ENCODE measurements at places on chromosomes 6 and 20.

DNA sequence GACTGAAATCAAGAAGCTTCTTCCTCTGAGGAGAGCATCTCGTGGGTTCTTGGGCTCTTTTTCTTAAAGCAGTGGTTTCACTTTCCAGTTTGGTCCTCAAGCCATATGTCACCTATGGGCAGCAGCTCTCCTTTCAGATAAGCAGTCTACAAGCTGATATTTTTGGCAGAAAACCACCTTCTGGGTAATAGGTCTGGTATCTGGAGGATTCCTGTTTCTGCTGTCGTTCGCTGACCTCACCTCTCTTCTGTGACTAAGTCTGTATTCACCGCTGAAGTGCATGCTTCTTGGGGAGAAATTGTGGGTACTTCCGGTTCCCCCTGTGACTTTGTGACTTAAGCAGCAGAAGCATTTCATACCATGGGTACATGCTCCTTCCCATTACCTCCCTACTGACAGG lies 193.6 kb downstream of the EDN1 start:
- peak; percentile 30 for DNase-seq

- DNase-seq = no peak
These were observed 3.7 kb upstream of the IP6K3 start for GRCh38 chr6:33750244-33750991.

DNA sequence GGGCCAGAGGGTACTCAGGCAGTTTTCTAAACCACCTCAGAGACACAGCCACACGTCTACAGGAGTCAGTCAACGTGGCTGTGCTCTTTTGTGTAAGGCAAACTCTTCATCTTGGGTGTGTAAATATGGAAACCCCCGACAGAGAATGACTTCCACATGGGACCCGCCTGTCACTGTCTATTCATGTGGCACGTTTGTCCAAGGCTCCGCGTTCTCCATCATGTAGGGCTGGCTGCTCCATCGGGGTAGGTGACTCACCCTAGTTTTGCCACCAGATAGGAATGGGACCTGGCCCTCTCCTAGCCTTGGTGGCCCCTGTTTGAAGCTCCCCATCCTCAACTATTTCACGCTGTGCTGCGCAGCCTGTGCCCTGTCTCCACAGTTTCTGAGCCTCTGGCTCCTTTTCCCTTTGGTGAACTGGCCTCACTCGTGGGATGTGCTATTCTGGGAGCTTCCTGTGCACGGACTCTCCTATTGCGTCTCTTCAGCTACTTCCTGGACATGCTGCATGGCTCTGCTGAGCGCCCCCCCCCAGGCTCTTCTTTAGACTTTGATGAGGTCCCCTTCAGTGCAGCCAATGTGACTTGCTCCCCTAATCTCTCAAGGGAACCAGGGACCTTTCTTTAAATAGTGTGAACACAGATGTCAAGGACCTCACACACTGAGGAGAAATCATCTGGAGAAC lies 143.2 kb upstream of the PDE10A start:
- DNase-seq = no peak

DNA sequence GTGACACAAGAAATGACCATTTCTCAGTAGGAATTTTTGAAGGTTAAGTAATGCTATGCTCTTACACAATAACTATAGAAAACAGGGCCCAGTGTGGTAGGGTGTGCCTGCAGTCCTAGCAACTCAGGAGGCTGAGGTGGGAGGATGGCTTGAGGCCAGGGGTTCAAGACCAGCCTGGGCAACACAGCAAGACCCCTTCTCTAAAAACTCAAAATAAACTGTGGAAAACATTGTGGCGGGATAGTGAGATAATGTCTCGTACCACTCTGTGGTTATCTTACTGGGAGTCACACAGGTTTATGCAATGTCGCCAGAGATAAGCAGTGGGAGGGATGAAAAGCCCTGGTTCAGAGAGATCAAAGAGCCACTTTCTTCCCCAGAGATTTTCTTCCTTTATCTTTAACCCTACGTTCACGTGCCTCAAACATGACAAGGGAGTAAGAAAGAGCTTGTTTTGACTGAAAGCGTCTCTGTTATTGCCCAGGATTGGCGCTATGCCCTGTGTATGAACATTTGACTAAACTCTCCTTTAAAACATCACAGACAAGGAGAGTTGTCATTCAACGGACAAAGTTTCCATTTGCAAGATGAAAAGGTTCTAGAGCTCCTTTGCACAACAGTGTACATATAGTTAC lies 13.9 kb downstream of the GCM1 start:
- DNase-seq = no peak

DNA sequence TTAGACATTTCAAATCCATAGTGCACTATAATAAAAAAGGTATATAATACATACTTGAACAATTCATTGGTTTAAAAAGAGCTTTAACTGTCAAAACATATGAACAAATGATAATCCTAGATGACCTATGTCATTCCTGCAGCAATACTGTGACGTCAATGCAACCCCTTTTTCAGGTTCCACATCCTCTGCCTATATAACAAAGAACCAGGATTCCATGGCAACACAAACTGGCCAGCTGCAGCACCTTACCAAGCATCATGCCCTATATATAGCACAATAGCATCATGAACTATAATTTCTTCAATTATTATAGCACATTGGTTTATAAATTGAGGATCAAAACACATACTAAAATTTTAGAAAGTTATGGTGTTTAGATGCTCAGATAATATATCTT lies 578 bp upstream of the PTCHD4 start:
- DNase-seq = no peak

GRCh38 chr6:167115054-167115453 lies 7.8 kb upstream of the CCR6 start:
- DNase-seq = no peak

DNA sequence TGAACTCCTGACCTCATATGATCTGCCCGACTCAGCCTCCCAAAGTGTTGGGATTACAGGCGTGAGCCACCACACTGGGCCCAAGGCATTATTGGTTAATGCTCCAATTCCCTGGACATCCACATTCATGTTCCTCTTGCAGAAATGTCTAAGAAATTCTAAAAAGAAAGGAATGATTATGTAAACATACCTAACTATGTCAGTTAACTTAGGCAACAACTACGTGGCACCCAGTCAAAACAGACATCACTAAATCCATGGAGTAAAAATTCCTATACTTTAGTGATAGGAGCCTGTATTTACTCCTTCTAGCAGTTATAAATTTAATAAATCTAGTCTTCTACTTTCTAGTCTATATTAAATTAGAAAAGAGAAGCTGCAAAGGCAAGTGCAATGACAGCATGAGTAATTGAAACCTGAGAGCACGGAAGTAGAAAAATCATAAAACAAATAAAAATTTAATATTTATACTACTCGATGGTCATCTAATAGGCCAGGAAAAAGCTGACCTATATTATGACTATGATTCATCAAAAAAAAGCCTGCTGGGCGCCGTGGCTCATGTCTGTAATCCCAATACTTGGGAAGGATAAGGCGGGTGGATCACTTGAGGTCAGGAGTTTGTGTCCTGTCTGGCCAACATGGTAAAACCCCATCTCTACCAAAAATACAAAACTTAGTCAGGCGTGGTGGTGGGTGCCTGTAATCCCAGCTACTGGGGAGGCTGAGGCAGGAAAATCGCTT lies 4.2 kb downstream of the AHI1 start:
- no peak for DNase-seq

DNA sequence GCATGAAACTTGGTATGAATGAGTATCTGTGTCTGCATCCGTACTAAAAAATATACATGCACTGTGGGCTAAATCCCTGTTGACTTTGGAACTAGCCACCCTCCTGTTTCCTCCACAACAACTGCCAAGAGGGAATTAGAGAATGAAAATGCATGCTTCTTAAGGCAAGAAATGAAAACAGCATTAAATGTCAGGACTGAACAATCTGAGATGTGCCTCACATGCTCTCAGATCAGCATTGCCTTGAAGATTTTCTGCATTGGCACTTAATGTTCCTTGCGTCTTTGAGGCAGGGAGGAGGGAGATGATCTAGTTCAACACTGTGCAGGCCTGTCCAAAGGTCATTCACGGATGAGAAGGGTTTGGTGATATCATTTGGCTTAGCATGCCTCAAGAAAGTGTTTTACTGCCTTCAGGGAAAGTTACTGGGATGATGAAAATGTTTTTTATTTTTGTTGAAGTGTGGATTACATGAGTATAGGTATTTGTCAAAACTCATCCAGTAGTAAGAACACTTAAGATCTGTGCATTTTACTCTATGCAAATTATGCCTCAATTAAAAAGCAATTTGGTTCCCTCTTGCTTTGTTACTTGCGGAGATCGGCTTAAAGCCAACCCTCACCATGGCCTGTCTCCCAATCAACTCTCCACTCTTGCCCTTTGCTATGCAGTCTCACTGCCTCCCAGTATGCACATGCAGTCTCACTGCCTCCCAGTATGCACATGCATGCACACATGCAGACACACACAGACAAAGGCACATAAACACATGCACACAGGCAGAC lies 47.5 kb upstream of the RIN2 start:
- DNase-seq = peak; percentile 46

DNA sequence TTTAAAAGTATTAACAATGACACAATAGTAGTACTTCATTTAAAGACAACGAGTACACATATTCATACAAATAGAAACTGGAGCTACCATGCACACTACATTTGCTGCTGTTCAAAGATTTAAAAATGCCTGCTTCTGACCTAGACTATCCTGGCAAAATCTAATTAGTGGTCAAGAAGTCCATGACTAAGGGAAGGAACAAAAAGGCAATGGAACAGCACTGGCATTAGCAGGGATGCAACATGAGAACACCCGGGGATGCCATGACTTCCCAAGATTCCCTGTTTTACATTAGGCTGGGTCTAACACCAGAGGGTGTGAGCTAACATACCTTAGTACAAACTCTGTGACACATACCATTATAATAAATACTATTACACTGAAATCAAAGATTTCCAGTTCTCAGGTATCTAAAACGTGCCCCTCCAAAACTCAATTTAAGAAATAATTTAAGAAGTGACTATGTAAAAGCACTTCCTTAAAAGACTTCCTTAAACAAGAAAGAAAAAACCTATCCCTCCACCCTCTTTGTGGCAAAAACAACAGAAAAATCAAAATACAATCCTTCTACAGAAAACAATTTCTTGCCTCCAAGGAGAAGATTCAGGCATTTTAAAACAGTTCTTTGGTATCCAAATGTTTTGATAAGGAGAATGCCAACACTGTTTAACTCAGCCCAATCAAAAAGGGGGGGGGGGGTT lies 25.5 kb downstream of the CHD6 start:
- no peak for DNase-seq

GRCh38 chr20:50861012-50861411 lies 66.2 kb downstream of the BCAS4 start:
- DNase-seq = no peak

DNA sequence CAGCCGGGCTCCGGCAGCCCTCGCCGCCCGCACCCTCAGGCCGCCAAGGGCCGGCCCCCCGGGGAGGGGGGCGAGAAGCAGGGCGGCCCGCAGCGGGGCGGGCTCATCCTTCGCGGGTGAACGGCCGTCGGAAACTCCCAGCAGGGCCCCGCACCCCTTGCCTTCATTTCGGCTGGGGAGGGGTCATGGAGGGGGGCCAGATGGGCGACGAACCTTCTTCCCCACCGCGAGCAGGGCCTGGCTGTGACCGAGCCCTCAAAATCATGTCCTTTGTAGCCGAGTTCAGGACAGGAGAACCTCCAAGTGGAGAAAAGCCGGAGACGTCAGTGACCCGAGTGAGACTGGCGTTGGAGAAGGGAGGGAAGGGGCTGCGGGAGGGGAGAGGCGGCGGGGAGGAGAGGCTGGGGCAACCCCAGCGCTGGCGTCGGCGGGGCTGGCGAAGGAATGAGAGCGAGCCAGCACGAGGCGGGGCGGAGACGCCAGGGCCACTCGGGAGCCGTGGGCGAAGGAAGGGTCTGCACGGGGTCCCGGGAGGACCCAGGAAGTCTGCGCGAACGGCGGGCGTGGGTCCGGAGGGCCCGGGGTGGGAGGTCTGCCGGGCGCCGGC lies 571 bp upstream of the FOXC1 start:
- no peak for DNase-seq

DNA sequence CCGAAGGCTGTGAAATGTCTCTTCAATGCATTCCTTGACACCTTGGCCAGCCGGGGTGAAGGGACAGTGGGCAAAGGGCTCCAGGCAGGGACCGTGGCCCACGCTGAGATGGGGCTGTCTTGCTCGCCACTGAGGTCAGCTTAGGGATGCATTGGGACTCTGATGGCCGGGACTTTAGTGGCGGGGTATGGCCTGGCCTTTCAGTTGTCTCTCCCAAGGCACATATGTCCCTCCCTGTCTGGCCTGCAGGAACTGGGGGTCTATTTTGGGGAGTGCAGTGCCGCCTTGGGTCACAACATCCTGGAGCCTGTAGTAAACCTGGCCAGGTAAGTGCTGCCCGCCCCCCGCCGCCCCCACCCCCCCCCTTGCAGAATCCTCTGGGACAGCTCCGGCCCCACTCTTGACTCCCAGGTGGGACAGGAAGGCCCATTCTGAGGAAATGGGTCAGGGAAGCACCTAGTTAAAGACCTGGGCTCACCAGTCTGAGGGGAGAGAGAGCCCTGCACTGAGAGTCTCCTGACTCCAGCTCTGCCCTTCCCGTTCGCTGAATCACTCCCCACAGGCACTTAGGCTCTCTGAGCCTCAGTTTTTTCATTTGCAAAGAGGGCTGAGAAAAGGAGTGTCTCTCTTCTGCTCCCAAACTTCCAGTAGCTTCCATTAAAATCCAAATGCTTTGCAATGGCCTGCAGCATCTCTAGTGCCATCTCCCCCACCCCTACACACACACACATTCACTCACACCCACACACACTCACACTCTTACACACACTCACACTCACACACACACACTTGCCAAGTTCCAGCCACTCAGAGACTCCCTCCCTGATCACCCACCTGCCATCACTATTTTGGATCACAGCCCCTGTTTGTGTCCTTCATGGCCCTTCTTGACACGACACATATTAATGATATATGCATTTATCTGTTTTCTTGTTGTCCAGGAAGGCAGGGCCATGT lies 33.1 kb downstream of the RAB44 start:
- DNase-seq = no peak

- no peak for DNase-seq
These were observed 37.4 kb upstream of the EYA2 start for GRCh38 chr20:46857061-46857831.

GRCh38 chr6:134196568-134197193 lies 121.2 kb downstream of the SGK1 start:
- no peak for DNase-seq

- no peak for DNase-seq
These were observed 161.4 kb downstream of the DNAH8 start for GRCh38 chr6:38876475-38876874.

DNA sequence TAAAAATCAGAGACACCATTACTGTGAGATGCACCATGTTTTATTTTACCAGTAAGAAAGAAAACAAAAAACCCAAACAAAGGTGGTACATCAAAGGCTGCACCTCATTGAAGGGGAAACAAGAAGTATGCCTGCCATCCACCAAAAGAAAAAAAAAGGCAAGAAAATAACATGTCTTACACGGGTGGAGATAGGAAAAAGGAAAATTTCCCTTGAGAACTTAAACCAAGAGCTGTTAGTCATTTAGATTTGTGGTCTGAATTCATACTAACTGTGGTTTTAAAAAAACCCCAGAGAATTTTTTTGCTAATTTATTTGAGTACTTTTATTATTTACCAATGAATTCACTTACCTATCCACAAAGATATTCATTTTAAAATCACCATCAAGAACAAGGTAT lies 144.0 kb downstream of the LRRC1 start:
- DNase-seq = no peak

GRCh38 chr6:166955121-166955864 lies 1.1 kb downstream of the RNASET2 start:
- no peak for DNase-seq

Data from fibroblast of the conjunctiva (primary cell).